HEK293T (cell line): ENCODE measurements at places on chromosomes 5 and 9.

GRCh38 chr5:124888622-124889485 is 142.4 kb upstream of the ZNF608 start:
- DNase-seq = no peak

- peak; percentile 67 for DNase-seq
Observed at GRCh38 chr5:80255431-80255810, 427 bp downstream of the SERINC5 start.

- DNase-seq = no peak
Observed at GRCh38 chr9:91503673-91504081, 80.0 kb upstream of the NFIL3 start.

- DNase-seq = no peak
Observed at GRCh38 chr5:75729321-75729720, 12.1 kb upstream of the POC5 start.

- DNase-seq = no peak
Observed at GRCh38 chr9:121727295-121728020, 76.0 kb downstream of the DAB2IP start.

DNA sequence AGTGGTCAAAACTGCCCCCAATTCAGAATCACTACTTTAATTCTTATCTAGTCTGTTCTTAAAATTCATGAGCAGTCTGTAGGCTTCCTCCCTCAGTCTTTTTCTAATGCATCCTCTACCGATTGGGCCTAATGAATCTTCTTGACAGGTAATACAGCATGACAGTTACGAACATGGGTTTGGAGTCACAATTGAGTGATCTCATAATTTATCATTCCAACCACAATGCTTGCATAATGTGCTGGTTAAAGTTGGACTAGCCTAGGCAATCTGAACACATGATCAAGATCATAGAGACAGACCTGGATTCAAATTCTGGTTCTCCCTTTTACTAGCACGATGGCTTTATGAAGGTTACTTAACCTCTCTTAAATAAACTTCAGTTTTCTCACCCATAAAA is 33.1 kb upstream of the SETD9 start:
- DNase-seq = no peak

GRCh38 chr5:5291357-5291756 is 131.1 kb upstream of the ICE1 start:
- DNase-seq = no peak

DNA sequence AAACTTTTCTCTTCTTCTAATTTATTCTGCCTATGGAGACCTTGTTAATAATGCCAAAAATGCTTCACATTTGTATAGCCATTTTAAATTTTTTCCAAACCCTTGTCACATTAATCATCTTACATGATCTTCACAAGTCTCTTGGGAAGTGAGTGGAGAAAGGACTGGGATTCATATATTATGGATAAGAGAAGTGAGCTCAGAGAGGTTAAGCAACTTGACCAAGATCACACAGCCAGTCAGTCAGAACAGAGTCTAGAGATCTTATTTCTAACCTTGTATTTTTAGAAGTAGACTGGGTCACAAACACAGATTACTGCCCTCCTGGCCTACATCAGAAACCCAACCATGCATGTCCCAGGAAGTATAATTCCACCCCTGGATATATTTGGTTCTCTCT is 218.0 kb upstream of the ADRA1B start:
- no peak for DNase-seq

DNA sequence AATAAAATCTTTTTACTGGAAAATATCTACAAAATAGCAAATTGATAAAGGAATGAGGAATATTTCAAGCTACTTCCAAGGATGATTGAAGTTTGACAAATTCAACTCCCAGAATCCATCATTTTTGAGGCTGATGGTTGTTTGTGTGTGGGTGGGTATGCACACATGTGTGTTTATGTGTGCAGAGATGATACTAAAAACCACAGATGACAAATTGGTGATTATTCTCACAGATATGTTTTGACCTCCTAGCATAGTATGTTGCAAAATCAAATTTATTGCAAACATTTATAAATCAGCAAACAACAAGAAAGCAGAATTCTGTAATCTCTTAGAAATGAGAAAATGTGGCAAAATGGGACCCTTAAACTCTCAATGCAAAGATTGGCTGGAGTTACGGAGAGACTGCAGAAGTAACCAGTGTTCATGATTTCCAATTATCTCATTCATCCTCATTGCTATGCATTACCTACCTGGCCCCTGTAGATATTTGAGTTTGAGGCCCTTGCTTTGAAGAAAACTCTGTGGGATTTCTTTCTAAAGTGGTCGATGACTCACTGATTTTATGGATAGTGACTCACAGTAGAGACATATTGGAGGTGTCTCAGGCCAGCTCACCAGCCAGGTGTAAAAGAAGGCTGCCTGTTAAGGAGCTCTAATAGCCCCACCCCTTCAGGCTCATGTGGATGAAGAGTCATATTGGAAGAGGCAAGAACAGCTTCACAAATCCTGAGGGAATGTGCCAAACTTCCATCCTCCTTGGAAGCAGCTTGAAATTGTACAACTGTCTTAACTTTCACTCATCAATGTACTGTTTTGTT is 44.6 kb upstream of the TMC1 start:
- no peak for DNase-seq

DNA sequence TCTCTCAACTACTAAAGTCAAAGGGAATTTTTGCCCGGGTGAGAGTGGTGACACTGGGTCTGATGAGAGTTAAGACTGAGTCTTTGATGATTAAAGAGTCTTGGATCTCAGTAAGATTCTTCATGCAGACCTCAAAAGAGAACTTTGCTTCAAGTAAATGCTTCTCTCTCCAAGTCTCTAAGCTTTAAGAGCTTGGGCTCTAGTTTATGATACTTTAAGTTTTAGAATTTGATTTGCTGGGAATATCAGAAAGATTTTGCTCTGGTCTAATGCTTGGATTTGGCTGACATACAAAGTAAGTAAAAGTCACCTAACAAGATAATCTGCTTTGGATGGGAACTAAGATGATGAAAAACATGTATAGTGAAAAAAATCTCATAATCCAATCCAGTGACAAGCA is 566.3 kb downstream of the MAT2B start:
- DNase-seq = no peak

GRCh38 chr5:116076496-116076895 is 8.3 kb upstream of the COMMD10 start:
- DNase-seq = no peak

GRCh38 chr5:38551030-38552017 is 5.1 kb downstream of the LIFR start:
- DNase-seq = peak; percentile 49

DNA sequence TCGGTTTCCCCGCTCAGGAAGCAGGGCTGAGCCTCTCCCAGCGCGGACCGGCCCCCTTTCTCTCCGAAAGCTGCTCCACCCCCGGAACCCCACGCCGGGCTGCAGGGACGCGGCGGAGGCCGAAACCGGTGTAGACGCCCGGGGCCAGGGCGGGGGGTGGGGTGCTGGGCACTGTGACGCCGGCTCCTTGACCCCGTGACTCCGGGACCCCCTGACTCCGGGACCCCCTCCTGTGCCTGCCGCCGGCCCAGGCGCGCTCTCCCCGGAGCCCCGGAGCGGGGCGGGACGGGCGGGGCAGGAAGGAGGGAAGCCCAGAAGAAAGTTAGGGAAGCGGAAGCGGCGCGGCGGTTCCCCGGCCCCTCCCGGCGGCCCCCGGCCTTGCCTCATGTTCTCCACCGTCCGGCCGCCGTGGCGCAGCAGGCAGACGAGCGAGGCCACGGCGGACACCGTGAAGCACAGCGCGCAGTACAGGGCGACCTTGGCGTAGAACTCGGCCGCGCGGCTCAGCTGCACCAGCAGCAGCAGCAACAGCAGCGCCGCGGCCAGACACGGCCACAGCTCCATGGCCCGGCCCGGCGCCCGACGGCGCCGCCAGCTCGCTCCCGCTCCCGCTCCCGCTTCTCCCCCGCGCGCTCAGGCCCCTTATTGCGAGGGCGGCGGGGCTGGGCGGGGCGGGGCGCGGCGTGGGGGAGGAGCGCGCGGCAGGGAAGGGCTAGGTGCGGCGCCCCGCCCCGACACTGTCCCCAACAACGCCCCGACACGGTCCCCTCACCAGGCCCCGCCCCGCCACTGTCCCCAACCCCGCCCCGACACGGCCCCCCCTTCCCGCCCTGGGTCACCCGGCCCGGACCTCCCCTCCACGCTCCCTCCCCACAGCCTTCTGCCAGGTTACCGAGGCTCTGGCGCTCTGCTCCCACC is at the start of gene AGPAT2:
Gene AGPAT2, minus strand, starts transcription at position 664 of the 918 bp plus-strand sequence. Its CDS starts 100 bp downstream, at position 564.
- DNase-seq = peak; percentile 79

GRCh38 chr9:29214690-29215253 is 1641.5 kb upstream of the C9orf72 start:
- no peak for DNase-seq

- DNase-seq = no peak
Observed at GRCh38 chr5:25641124-25641523, 996.3 kb upstream of the CDH10 start.

DNA sequence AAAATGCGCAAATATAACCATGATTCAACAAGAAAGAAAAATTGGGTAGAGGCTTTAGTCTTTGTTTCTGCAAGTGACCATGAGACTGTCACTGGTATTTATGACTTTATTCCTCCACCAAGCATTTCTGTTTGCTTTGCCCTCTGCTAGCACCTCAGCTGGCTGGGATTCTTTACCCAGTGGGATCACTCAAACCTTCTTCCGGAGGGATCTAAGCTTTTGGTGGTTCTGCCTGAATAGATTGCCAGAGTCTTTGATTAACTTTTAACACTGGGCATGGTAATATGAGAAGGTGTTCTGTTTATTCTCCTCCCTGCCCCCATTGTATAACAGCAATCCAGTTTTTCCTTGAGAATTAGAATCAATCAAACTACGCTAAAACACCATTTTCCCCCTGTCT is 59.1 kb upstream of the FBN2 start:
- no peak for DNase-seq

DNA sequence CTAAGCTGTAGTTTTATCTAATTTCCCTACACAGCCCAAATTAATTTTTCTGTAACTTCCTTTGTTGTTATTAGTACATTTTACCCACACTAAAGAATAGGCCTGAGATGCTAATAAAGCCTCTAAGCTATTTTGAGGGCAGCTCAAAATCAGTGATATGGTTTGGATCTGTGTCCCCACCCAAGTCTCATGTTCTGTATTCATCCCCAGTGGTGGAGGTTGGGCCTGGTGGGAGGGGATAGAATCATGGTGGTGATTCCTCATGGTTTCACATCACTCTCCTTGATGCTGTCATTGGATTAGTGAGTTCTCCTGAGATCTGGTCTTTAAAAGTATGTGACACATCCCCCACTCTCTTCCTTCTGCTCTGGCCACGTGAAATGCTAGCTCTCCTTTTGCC is 27.3 kb downstream of the LURAP1L start:
- DNase-seq = no peak

GRCh38 chr9:109556061-109556460 is 58.0 kb upstream of the PTPN3 start:
- DNase-seq = no peak

- DNase-seq = no peak
Observed at GRCh38 chr9:94150279-94150828, 66.1 kb downstream of the PTPDC1 start.

- no peak for DNase-seq
Observed at GRCh38 chr5:175531361-175531760, 53.0 kb downstream of the SFXN1 start.

DNA sequence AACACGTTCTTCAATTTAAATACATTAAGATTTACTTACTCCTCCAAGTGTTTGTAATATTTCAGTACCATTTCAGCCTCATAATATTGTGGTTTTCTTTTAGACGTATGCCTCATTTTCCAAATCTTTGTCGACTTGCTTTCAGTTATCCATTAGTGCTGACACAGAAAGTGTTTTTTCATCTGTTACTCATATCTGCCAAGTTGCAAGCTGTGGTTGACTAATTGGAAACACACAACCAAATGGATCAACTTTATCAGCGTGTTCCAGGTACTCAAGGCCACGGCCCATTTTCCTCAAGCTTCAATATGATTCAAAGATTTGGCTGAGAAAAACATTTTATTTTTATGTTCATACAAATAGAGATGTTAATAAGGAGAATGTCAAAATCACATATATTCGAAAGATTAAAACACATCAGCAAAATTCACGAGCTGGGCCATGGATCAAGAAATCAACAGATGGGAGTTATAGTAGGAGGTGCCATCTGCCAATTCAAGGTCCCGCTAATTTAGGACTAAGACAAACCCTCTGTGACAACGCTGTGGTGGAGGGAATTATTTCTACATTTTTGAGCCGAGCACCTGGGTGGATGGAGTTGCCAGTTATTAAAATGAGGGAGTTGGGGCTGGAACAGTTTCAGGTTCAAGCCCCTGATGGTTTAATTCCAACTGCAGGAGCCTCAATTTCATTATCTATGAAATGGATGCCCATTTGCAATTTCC is 27.2 kb upstream of the CCNJL start:
- no peak for DNase-seq

DNA sequence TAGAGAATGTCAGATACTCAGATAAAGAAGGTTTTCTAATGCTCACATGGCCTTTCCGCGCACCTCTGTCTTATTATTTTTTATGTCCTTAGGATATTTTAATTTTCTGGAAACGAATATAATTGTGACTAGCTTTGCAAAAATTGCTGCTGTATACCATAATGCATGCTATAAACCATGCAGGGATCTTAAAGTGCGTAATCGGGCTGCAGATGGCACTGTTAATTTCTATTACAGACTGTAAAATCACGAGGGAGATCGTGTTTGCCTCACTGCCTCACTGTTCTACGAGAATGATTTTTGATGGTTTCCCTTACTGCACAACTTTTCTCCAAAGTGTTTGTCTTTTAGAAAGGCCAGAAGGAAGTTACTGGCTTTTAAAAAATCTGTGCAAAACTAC is 356.1 kb downstream of the TUSC1 start:
- no peak for DNase-seq

- no peak for DNase-seq
Observed at GRCh38 chr9:131691969-131692611, 47.8 kb downstream of the RAPGEF1 start.

DNA sequence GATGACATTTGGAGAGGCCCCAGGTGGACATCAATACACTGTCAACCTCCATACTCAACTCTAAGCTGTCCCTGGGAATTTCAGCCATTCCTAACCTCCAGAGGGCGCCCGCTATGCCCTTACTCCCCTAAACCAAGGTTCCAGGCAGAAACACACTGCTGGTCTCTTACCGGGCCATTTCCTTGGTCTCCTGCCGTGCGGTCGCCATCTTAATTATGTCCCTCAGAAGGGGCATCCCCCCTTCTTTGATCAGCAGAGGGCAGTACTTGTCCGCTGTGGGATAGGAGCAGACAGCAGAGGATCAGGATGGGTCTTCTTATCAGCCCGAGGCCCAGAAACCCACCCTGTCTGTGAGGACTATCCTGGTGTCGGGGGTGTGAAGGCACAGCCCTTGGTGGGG is 9.3 kb upstream of the ZDHHC12 start:
- peak; percentile 84 for DNase-seq
